Hematopoietic multipotent progenitor cell treated with erythropoietin and hydrocortisone succinate and interleukin-3 and kit ligand, for 17 days (in vitro differentiated cells): ENCODE measurements at places on chromosomes 2 and 18.

DNA sequence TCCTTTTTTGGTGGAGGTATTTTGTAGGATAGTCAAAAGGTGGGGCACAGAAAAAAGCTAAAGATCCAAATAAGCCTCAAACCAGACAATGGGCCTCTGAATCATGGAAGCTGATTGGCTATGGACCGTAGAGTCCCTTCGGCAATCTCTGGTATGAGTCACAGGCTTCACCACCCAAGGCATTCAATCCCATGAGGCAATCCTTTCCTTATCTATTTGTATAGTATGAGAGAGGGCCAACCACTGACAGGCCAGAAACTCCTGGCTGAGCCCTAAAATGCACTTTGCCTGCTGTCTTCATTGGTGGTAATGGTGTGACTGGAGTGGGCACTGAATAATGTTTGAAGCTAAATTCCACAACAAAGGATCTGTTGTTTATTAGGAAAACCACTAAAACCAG, 38.7 kb upstream of the MEX3C start:
- no peak for DNase-seq

- DNase-seq: no peak
These were observed 41.9 kb downstream of the KCNJ3 start for GRCh38 chr2:154740361-154740760.

GRCh38 chr2:6352906-6353515, 512.7 kb downstream of the CMPK2 start:
- DNase-seq: no peak

DNA sequence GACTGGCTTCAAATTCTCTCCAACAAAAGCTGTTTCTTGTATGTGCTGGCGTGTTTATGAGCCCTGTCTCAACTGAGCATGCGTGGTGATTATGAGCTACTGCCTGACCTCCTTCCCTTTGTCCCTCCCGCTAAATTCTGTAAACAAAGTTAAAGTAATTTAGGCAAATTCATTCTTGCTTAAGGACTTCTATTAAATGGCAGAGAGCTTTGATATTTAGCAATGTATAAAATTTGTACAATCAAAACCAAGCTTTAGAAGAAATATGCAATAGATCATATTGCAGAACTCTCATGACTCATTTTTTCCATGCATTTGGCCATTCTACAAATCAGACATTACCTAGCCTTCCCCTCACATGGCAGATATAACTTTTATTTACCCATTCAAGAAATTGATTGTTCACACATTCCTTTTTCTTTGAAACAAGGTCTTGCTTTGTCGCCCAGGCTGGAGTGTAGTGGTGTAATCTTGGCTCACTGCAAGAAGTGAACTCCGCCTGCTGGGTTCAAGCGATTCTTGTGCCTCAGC, 18.2 kb downstream of the IGFBP2 start:
- DNase-seq: no peak

- DNase-seq: no peak
These were observed 28.5 kb downstream of the GALNT1 start for GRCh38 chr18:35610089-35610488.

DNA sequence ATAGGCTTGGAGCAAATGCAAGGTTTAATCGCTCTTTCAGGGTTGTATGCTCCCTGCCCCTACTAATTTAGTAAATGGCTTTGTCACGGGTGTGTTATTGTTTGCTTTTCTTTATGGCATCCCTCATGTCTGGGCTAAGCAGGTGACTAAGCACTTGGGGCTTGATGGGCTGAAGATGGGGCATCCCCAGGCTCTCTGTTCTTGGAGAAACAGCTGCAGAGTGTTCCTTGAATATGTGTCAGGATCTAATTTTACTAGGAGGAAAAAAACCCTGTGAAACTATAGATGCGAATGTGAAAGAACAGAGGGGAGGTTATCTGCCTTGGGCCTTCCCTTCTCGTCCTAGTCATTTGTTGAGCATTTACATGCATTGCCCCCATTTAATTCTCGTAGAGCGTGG, 94.7 kb upstream of the TAF1B start:
- DNase-seq: no peak

GRCh38 chr2:26850505-26850904, 2.6 kb downstream of the DPYSL5 start:
- DNase-seq: no peak

DNA sequence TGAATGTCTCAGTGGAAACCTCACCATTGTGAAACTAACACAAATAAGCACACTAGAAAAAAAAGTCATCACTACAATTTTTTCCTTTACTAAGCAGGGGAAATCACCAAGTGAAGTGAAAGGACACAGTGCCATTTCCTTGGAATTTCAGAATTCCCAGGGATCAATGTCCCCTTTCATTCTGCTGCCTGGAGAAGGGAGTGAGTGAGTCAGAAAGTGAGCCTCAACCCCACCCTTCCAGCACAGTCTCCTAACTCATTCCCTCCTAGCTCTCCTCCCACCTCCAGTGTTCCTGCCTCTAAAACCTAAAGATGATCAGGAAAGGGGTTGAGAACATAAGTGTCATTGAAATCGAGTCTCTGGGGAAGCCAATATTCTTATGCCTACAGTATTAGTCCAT, 608.5 kb downstream of the RNF144A start:
- DNase-seq: no peak

GRCh38 chr2:28134857-28135256, 244.3 kb downstream of the BABAM2 start:
- DNase-seq: no peak

DNA sequence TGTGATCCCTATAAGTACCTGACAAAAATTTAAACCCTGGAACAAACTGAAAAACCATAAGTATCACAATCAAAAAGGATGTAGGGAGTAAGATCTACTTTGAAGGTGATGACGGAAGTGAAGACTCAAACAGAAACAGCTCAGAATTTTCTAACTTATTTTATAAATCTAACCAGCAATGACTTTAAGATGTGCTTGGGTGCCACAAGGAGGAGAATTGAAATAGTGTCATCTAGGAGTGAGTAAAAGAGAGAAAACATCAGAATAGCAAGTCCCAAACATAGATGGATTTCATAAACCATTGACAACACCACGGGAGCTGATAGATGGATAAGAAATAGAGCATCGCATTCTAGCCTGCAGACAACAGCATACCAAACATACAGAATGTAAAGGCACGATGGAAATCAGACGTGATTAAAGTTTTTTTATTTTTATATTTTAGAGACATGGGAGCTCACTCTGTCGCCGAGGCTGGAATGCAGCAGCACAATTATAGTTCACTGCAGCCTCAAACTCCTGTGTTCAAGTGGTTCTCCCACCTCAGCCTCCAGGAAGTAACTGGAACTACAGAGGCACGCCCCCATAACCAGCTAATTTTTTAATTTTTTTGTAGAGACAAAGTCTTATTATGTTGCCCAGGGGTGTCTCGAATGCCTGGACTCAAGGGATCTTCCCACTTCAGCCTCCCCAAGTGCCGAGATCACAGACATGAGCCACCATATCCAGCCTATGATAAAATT, 36.9 kb downstream of the MAP3K19 start:
- no peak for DNase-seq

DNA sequence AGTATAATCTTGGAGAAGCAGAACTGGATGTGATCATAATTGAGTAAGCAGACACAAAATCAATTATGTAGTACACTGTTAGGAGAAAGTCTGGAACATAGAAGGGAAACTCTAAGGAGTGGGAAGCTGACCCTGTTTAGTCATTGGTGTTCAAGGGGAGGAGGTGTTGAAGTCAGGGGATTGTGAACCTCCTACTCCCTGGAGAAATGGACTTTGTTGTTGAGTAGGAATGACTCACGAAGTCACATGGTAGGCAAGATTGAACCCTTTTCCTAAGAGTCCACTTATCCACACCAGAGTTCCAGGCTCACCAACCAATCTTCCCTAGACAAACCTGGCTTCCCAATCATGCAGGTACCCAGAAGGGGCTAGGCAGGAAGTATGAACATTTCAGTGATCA, 81.0 kb upstream of the BCL11A start:
- DNase-seq: no peak

DNA sequence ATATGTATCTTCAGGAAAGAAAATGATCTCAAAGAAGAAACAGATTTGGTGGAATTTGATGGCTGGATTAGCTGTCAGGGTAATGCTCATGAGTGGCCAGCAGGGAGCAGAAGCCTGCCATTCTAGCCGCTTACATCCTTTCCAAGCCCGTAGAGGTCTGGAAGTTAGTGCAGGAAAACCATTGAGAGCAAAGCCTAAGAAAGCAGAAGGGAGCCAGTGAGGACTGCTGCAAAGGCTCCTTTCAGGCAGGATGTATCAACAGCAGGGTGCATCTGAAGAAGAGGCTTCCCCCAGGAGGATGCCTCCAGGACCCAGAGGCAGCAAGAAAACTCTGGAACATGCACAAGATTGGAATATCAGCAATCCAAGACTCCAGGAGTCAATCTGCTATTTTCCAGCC, 22.9 kb upstream of the LBH start:
- DNase-seq: peak; percentile 81

DNA sequence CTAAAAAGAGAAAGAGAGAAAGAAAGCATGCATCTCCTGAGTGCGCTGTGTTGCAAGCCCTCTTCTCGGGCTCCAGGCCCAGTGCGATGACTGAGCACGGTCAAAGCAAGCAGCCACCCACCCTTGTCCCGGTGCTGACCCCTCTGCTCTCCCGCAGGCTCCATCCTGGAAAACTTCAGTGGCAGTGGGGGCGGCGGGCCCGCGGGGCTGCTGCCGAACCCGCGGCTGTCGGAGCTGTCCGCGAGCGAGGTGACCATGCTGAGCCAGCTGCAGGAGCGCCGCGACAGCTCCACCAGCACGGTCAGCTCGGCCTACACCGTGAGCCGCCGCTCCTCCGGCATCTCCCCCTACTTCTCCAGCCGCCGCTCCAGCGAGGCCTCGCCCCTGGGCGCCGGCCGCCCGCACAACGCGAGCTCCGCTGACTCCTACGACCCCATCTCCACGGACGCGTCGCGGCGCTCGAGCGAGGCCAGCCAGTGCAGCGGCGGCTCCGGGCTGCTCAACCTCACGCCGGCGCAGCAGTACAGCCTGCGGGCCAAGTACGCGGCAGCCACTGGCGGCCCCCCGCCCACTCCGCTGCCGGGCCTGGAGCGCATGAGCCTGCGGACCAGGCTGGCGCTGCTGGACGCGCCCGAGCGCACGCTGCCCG, 252.5 kb downstream of the GLI2 start:
- no peak for DNase-seq

DNA sequence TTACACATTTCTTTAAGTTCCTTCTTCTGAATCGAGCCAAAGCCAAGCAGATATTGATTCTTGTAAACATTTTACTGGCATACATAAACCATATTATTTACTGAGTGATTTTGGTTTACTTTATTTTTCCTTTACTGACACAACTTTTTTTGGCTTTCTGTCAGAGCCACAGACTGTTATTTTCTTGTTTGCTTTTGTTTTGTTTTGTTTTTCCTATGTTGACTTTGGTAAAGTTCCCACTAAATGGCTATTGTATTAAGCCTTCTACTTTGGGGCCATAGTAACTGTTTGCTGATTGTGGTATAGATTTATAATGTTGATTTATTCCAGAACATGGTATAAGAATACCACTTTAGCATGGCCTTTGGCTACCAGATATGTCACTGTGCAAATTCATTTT, 419.4 kb downstream of the DCDC2C start:
- no peak for DNase-seq

- no peak for DNase-seq
These were observed 12.7 kb upstream of the GPC1 start for GRCh38 chr2:240422658-240423329.

GRCh38 chr18:79826966-79827365, 29.2 kb downstream of the KCNG2 start:
- no peak for DNase-seq

DNA sequence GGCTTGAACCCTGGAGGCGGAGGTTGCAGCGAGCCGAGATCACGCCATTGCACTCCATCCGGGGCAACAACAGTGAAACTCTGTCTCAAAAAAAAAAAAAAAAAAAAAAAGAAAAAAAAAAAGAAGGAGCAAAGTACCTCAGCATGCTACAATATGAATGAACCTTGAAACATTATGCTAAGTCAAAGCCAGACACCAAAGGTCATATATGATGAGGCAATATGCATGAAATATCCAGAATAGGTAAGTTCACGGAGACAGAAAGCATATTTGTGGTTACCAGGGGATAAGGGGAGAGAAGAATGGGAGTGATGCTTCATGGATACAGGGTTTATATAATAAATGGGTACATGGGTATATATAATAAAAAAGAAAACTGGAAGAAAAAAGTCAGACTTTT, 93.3 kb downstream of the PRELID3A start:
- DNase-seq: no peak

GRCh38 chr2:121944072-121944831, 188.8 kb downstream of the TSN start:
- no peak for DNase-seq
